Sigmoid colon (tissue), 7 donors: ENCODE measurements at places on chromosomes 5 and 9. TPM values are rescaled to one million over a fixed set of nuclear protein-coding genes. Genes with fewer than 3 reads are reported as not detected.
A peak's percentile ranks its signal among the peaks of the same experiment; 100 is the strongest.

The CCDC171 gene
- total RNA-seq = 6.1 TPM

DNA sequence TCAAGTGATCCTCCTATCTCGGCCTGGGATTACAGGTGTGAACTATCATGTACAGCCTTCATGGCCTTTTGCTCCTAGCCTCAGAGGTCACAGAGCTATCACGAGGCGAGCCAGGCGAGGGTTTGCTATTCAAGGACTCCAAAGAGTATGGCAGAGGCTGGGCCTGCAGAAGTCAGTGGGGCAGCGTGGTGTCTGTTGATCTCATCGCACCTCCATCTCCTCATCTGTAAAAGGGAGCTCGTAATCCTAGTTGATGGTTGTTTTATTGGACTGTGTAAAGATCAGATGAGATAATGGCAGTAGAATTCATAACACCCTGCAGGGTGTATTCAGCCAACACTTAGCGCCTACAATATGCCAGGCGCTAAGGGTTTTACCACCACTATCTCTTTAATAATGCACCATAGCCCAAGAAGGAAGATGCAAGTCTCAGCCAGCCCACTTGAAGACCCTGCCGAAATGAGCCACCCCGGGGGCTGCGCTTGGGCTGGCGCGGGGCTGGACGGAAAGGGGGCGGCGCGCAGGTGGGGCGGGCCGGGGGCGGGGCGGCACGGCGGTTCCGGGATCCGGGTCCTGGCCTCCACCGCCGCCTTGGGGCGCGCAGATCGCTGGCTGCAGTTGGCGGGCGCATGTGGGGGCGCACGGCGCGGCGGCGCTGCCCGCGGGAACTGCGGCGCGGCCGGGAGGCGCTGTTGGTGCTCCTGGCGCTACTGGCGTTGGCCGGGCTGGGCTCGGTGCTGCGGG is at the start of gene GALNT12:
Gene GALNT12 (plus strand): TSS at position 601 of the 744 bp plus-strand sequence. CDS start 29 bp downstream, at position 630.
- no peaks in the 10 kb centered on the region for H3K27me3 ChIP-seq
- DNase-seq = peak; percentile 71
- peaks cover 68% of the 10 kb centered on the region for H3K4me1 ChIP-seq
- H3K27ac ChIP-seq = peak within 1 kb of the TSS; percentile 90
- no peaks in the 10 kb centered on the region for H3K36me3 ChIP-seq

- DNase-seq = no peak
- H3K27me3 ChIP-seq = no peaks in the 10 kb centered on the region
- no peak overlapping the region for H3K27ac ChIP-seq
- H3K4me1 ChIP-seq = no peaks in the 10 kb centered on the region
- no peak overlapping the region for H3K4me3 ChIP-seq
- no peaks in the 10 kb centered on the region for H3K36me3 ChIP-seq
These were observed 21.0 kb downstream of the TIMD4 start for GRCh38 chr5:156942064-156942463.

The CCDC152 gene
- total RNA-seq = 0.71 TPM

- DNase-seq = peak; percentile 56
- H3K4me1 ChIP-seq = no peaks in the 10 kb centered on the region
- H3K36me3 ChIP-seq = no peaks in the 10 kb centered on the region
- H3K27ac ChIP-seq = no peak overlapping the region
These were observed 72.8 kb upstream of the PITX1 start for GRCh38 chr5:135106610-135107471.

- no peaks in the 10 kb centered on the region for H3K4me1 ChIP-seq
- H3K27ac ChIP-seq = no peak overlapping the region
- no peaks in the 10 kb centered on the region for H3K27me3 ChIP-seq
- H3K36me3 ChIP-seq = peaks cover 27% of the 10 kb centered on the region
These were observed 207.5 kb upstream of the OTULINL start for GRCh38 chr5:14374100-14374499.

- H3K4me1 ChIP-seq = peaks cover 11% of the 10 kb centered on the region
- no peaks in the 10 kb centered on the region for H3K27me3 ChIP-seq
- no peak overlapping the region for H3K27ac ChIP-seq
- H3K36me3 ChIP-seq = no peaks in the 10 kb centered on the region
- H3K4me3 ChIP-seq = no peak overlapping the region
These were observed 4.8 kb downstream of the RECK start for GRCh38 chr9:36041506-36041905.

DNA sequence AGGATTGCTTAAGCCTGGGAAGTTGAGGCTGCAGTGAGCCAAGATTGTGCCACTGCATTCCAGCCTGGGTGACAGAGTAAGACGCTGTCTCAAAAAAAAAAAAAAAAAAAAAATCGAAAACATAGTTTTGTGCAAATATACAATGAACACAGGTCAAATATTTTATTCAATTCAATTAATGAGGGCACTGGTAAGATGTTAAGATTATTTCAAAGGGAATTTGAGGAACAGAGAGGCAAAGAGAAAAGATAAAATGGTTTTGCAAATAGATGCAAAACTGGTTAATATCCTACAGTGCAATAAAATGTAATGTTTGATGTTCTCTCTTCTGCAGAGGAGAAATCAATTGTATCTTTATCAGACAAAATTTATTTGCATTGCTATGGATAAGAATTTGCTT is 39.5 kb upstream of the GNE start:
- no peaks in the 10 kb centered on the region for H3K4me1 ChIP-seq
- no peak overlapping the region for H3K27ac ChIP-seq
- H3K36me3 ChIP-seq = no peaks in the 10 kb centered on the region
- H3K27me3 ChIP-seq = no peaks in the 10 kb centered on the region
- no peak overlapping the region for H3K4me3 ChIP-seq

The SLCO4C1 gene
- total RNA-seq = not detected

DNA sequence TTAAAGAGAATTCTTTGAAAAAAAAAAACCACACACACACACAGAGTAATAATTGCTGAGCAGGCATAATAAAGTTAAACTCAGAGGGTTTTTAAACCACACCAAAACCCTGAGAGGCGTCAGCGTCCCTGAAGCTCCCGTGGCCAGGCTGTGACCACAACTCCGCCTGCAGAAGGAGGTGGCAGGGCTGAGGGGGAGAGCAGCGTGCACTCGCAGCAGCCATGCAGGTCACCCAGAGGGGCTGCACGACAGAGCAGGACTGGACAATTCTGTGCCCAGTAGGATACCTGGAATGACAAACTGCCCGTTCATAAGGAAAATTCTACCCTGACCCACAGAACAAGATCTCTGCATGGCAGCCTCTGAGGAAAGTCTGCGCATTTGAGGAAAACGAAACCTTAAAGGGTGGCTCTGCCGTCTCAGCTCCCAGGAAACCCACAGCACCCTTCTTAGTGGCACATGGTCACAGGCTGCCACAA is 44.0 kb downstream of the ROR2 start:
- peak overlapping the region; percentile 94 for H3K27ac ChIP-seq
- no peaks in the 10 kb centered on the region for H3K36me3 ChIP-seq
- H3K4me1 ChIP-seq = peaks cover 95% of the 10 kb centered on the region
- H3K27me3 ChIP-seq = no peaks in the 10 kb centered on the region

- no peak overlapping the region for H3K4me3 ChIP-seq
- no peaks in the 10 kb centered on the region for H3K4me1 ChIP-seq
- H3K27ac ChIP-seq = peak overlapping the region; percentile 25
- no peaks in the 10 kb centered on the region for H3K36me3 ChIP-seq
- no peak for DNase-seq
These were observed 308.7 kb downstream of the SPOCK1 start for GRCh38 chr5:137190441-137190840.

The PRDM9 gene
- total RNA-seq = not detected

DNA sequence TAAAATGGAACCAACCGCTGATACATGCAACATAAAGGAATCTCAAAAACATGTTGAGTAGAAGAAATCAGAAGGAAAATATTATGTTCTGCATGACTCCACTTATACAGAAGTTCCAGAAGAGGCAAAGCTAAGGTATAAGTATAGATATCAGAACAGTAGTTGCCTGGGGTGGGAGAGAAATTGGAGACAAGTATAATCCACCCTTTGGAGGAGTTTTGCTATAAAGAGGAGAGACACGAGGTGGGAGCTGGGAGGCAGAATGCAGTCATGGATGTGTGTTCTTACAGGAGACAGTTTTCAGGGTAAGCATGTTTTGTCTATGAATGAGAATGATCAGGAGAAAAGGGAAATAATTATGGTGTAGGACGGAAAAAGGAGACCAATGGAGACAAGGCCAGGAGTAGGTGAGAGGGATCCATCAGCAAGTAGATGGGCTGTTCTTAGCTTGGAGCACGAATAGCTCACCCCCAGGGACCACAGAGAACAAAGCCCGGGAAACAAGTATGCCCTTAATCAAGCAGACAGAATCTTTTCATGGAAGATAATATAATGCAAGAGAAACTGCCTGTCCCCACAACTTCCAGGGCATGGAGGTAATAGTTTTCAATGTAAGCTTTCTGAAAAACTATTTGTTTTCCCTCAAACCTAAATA is 72.2 kb downstream of the MED27 start:
- DNase-seq = no peak
- H3K27me3 ChIP-seq = no peaks in the 10 kb centered on the region
- H3K4me1 ChIP-seq = peaks cover 17% of the 10 kb centered on the region

The IFNA2 gene
- total RNA-seq = not detected

DNA sequence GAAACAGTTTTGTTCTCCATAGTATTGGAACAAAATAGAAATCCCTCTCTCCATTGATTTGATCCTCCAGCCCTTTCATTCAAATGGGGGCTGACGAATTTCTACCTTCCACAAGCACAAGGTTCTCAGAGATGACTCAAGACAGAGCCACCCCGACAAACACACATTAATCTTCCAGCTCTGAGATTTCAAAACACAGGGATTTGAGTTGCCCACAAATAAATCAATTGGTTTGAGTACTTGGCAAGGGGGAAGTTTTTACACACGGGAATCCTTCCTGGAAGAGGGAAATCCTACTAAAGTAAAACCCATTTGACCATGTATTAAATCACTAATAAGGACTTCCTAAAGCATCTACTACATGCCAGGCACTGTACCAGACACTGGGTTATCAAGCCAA is 5.4 kb downstream of the ADRA1B start:
- no peak overlapping the region for H3K27ac ChIP-seq
- no peak for DNase-seq
- no peaks in the 10 kb centered on the region for H3K36me3 ChIP-seq

The FSTL4 gene
- total RNA-seq = not detected

The C1QTNF3 gene
- total RNA-seq = 20.5 TPM

DNA sequence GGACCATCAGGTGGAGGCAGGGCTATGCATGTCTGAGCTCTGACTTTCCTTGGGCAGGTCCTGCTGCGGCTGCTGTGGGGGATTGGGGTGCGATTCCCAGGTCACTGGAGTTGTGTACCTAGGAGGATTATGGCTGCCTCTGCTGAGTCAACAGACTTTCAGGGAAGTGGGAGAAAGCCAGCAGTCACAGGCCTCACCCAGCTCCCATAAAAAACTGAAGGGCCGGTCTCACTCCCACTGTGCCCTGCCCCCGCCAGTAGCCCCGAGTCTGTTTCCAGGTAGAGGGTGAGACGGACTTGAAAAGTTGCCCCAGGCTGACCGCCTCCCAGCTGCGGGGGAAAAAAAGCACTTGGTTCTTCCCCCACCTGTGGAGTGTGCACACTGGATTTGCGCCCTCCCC is 76.7 kb downstream of the FAM170A start:
- DNase-seq = no peak
- no peak overlapping the region for H3K4me3 ChIP-seq
- H3K4me1 ChIP-seq = no peaks in the 10 kb centered on the region
- H3K36me3 ChIP-seq = no peaks in the 10 kb centered on the region
- no peak overlapping the region for H3K27ac ChIP-seq

The MEF2C gene
- 33.2 TPM for total RNA-seq

GRCh38 chr9:99298614-99299013 is 76.5 kb downstream of the SEC61B start:
- no peaks in the 10 kb centered on the region for H3K36me3 ChIP-seq
- H3K4me3 ChIP-seq = no peak overlapping the region
- no peak overlapping the region for H3K27ac ChIP-seq
- DNase-seq = no peak
- H3K4me1 ChIP-seq = peaks cover 7% of the 10 kb centered on the region

GRCh38 chr9:3820643-3821042 is 294.8 kb upstream of the RFX3 start:
- H3K27me3 ChIP-seq = no peaks in the 10 kb centered on the region
- no peak for DNase-seq
- H3K4me3 ChIP-seq = no peak overlapping the region
- no peak overlapping the region for H3K27ac ChIP-seq
- H3K36me3 ChIP-seq = no peaks in the 10 kb centered on the region

DNA sequence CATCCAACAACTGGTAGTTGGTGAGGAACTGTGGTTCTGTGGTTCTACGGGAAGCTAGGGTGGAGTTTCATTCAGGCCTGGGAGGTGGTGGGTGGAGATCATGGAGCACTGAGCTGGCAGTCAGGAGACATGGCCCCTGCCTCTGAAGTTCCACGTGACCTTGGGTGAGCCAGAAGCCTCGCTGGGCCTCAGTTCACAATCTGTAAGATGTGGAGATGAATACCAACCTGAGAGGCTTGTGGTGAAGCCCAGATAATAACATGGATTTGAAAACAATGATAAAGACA is 177.9 kb downstream of the MACROH2A1 start:
- no peaks in the 10 kb centered on the region for H3K4me1 ChIP-seq
- no peak overlapping the region for H3K4me3 ChIP-seq
- no peaks in the 10 kb centered on the region for H3K27me3 ChIP-seq
- no peaks in the 10 kb centered on the region for H3K36me3 ChIP-seq

The EDIL3 gene
- total RNA-seq = 43.4 TPM

- no peaks in the 10 kb centered on the region for H3K4me1 ChIP-seq
- H3K27me3 ChIP-seq = no peaks in the 10 kb centered on the region
- H3K4me3 ChIP-seq = no peak overlapping the region
- no peak overlapping the region for H3K27ac ChIP-seq
- no peaks in the 10 kb centered on the region for H3K36me3 ChIP-seq
These were observed 110.7 kb upstream of the MAMDC2 start for GRCh38 chr9:69932901-69933300.

The IL7R gene
- total RNA-seq = 3.1 TPM

DNA sequence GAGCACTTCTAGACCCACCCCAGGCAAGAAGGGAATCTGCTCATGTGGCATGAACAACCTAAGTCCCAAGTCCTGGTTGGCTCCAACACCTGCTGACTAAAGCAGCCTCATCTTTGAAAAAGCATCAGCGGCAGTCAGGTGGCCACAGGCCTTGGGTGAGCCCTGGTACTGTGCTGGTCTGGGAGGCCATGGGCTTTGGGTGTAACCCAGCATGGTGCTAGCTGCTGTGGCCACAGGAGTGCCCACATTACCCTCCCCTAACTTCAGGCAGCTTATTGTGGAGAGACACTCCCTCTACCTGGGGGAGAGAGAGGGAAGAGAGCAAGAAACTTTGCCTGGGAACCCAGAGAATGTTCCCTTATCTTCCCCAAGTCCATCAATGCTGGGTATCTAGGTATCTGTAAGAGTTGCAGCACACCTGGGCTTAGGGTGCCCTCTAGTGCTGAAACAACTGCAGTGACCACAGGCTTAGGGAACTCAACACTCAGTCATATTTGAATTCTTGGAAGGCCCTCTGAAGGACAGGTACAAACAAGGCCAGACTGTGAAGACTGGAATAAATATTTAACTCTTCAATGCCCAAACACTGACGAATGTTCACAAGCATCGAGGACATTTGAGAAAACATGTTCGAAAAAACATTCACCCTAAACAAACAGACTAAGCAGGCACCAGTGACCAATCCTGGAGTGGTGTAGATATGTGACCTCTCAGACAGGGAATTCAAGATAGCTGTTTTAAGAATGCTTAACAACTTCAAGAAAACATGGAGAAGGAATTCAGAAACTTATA is 69.9 kb upstream of the OR2K2 start:
- H3K4me3 ChIP-seq = no peak overlapping the region
- DNase-seq = no peak
- peaks cover 45% of the 10 kb centered on the region for H3K36me3 ChIP-seq
- H3K27ac ChIP-seq = no peak overlapping the region
